LoVo (cell line): ENCODE measurements at places on chromosomes 4 and X.

- DNase-seq, result no peak
Observed at GRCh38 chrX:38898261-38898660, 97.0 kb downstream of the MID1IP1 start.

GRCh38 chrX:130874751-130875150 is 28.3 kb downstream of the ENOX2 start:
- DNase-seq, result no peak

DNA sequence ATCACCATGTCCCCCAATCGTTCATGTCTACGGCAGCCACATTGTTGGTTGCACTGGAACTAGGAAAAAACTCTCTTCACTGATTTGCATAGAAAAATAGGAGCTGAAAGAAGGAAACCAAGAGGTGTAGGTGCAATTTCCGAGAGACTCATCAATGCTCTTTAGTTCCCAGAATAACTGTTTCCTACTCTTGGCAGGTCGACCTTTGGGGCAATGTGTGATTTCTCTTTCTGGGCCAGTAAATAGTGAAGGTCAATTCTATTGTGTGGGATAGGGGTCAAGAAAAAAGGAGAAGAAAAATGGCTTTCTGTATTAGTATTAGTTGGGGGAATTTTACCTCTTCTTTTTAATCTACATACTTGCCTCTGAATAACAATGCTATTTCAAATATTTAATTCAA is 55.9 kb upstream of the PDE5A start:
- no peak for DNase-seq

DNA sequence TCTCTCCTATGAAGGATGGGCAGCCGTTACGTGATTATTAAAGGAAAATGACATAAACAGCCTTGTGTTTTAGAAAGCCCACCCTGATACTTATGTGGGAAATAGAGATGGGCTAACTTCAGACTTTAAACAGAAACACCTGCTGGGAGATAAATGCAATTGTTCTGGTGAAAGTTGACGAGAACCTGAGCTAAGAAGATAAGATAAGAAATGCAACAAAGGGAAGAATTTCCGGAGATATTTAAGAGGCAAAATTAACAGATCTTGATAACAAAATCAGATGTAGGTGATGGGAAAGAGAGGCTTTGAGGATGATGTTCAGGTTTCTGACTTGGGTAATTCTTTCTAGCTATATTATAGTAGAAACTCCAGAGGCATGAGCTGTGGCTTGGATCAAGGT is 102.7 kb upstream of the SLC7A11 start:
- no peak for DNase-seq

DNA sequence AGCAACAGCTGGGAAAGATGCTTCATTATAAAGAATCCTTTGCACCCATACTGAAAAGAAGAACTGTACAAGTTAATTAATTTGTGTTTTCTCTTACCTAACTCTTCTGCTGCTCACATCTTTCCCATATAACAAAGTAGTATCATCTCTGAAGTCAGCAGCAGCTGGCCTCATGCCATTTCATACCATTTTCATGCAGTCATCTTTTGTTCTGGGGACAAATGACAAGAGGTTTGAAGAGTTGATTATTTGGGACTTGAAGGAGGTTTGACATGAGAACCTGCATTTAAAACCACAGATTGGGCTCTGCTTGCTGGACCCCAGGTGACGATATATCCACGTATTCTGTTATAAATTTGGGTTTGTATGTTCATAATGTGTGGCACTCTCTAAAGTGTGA is 430.3 kb downstream of the SPRY1 start:
- DNase-seq, result no peak

GRCh38 chr4:1760521-1761071 is 32.5 kb upstream of the FGFR3 start:
- DNase-seq, result no peak

- DNase-seq, result no peak
Observed at GRCh38 chr4:2290974-2291704, 29.2 kb upstream of the MXD4 start.

GRCh38 chr4:121072224-121073003 is at the start of gene NDNF:
NDNF (minus strand) TSS chr4:121072535; CDS start chr4:121045837, 26,698 bp downstream.
- DNase-seq, result peak; percentile 13

DNA sequence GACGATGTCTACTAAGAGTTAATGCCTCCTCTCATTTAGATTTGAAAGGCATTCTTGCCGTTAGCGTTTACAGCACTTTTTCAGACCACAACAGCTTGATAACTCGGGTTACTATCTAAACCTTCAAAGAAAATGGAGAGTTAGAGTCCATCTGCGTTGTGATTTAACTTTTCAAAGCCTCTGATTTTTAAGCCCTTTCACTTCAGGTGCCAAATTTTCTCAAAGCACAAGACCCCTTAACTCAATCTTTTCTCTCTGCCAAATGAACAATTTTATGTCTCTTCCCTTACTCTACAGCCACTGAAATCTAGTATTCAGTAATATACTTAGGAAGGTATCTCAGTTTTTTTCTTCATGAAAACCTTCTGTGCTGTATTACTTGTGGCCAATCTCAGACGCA is 310.5 kb downstream of the TENM3 start:
- no peak for DNase-seq

GRCh38 chr4:2825740-2826139 is 17.9 kb upstream of the ADD1 start:
- DNase-seq, result no peak

DNA sequence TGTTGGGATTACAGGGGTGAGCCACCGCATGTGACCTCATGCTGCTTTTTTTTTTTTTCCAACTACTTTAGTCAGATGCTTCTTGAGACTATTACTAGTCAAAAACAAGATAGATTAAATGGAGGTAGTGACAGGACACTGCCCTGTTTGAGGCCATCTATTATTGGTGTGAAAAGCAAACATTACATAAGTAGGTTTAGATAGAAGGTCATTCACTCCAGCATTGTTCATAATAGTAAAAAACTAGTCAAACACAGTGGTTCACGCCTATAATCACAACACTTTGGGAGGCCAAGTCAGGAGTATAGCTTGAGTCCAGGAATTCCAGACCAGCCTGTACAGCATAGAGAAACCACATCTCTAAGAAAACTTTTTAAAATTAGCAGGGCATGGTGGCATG is 16.3 kb downstream of the XIAP start:
- no peak for DNase-seq

- no peak for DNase-seq
Observed at GRCh38 chrX:153446950-153447580, 1.2 kb upstream of the TREX2 start.

GRCh38 chr4:83625821-83626220 is 89.9 kb downstream of the GPAT3 start:
- no peak for DNase-seq

DNA sequence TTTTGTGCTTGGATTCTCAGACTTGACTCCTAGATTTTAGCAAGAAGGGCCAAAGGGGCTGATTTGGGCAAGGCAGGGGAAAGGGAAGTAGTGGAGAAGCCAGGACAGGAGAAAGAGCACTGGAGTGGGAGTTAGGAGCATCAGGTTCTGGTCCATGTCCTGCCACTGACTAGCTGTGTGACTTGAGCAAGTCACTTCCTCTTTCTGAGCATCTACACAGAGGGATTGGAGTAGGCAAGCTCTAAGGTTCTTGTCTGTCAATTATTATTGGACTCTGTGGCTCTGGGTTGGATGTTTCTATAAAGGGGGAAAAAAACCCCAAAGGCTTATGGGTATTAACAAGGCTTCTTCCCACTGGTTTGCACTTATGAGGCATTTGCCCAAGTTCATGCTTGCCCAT is 24.4 kb downstream of the PLAC1 start:
- no peak for DNase-seq

DNA sequence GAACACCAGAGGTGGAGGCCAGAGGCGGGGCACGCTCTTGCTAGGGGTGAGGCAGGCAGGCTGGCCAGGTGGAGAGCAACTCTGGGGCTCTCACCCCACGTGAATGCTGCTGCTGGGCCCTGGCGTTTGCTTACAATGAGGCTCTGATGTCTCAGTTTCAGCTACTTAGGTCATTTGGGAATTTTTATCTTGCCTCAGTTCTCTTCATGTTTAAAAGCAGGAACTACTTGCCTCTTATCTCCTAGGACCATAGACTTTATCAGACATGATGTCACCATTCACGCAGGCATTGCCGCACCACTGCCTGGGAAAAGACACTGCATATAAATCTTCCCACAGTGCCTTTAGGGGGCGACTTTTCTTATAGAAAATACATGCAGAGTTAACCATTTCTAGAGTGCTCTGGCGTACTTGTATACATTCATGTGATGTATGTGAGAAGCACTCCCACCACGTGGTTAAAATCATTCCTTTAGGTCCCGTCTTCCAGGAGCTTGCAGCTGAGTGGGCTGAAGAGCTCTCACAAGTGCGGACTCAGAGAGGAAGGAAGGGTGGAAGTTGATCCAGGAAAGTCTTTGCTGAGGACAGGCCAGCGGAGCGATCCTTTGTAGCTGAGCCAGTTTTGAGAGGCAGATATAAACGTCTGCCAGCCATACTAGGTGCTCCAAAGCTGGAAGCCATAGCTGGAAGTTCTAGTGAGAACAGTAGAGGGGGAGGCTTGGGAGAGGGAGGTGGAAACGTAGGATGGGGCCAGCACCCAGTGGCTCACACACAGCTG is 84.3 kb upstream of the CLDN34 start:
- no peak for DNase-seq

DNA sequence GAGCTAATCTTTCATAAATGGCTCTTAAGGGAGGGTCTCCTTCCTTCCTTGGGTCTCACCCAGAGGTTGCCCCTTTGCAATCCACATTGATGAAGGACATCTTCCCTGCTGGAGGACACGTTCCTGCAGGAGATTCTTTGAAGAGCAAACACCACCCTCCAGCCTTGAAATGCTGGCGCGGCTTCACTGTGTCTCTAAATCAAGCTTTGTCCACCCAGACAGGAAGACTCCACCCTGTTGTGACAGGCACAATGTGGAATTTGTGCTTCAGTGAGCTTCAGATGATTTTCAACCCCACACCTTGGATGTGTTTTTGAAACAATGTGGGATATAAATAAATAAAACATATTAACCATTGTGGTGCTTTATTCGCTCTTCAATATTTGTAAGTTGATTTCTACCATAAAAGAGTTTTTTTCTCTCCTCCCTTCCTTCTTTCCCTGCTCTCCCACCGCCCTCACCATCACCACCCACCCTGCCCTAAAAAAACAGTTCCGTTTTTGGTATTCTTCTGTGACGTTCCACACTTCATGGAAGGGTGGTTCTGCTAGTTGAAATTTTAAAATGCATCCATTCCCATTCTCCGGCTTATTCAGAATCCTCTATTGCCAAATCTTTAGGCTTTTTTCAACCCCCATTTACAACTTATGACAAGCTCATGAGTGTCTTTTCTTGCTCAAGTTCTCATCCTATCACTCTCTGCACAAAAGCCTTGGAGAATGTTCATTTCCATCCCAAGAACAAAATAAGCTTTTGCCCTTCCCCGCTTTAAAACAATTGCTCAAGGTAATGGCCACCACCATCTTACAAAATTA is 264.3 kb downstream of the RAPGEF2 start:
- peak; percentile 27 for DNase-seq

DNA sequence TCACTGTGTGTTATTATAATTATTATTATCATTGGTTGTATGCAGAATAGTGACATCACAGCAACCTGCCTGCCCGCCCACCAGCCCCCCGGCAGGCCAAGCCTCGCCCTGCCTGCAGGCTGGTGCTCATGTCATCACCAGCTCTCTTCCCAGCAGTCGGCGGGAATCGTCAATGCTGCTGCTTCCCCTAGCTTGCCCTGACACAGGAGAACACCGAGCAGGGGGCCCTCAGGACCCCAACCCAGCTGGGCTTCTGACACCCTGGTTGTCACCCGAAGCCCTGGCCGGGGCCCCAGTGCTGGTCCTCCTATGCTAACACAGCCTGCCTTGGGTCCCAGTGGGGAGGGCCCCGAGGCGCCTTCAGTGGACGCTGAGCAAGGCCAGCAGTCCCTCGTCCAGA is 100.6 kb downstream of the PPP2R2C start:
- no peak for DNase-seq

- no peak for DNase-seq
Observed at GRCh38 chr4:10259976-10260375, 143.4 kb upstream of the WDR1 start.

- DNase-seq, result no peak
Observed at GRCh38 chr4:25921922-25922321, 7.9 kb downstream of the SMIM20 start.

DNA sequence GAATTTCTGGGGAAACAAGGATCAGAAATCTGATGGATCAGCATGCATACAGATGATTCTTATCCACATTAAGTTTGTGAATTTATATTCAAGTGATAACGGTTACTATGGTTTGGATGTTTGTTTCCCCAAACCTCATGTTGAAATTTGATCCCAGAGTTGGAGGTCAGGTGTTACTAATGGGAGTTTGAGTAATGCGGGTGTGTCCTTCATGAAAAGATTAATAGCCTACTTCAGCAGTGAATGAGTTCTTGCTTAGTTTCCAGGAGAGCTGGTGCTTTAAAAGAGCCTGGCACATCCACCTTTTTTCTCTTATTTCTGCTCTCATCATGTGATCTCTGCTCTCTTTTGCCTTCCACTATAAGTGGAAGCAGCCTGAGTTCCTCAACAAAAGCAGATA is 712.4 kb downstream of the IL1RAPL1 start:
- DNase-seq, result peak; percentile 0

DNA sequence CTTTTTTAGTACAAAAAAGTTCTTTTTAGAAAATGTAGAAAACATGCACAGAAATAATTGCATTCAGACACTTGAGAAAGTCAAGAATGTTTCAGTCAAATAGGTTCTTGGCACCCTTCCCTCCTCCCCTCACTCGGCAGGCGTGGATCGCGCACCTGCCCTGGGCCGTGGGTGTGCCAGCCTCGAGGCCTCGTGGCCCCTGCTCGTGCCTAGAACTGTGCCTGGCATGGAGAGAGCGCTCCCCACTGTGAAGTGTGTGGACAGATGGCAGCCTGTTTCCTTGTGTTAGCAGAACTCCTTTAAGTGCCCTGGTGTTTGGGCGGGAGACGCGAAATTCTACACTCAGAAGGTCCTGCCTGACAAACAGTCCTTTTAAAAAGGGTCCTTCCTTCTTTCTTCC is 14.7 kb downstream of the RGS12 start:
- no peak for DNase-seq

GRCh38 chrX:15723887-15724517 is 14.1 kb upstream of the CA5B start:
- no peak for DNase-seq

DNA sequence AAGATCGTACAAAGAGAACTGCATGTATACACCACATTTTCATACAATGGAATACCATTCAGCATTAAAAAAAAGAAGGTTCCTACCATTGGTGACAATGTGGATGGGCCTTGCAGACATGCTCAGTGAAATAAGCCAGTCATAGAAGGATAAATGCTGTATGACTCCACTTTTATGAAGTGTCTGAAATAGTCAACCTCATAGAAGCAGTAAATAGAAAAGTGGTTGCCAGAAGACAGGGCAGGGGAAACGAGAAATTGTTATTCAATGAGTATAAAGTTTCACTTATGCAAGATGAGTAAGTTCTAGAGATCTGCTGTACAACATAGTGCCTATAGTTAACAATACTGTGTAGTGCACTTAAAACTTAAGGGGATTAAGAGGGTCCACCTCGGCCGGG is 257.5 kb upstream of the FTHL17 start:
- DNase-seq, result no peak

DNA sequence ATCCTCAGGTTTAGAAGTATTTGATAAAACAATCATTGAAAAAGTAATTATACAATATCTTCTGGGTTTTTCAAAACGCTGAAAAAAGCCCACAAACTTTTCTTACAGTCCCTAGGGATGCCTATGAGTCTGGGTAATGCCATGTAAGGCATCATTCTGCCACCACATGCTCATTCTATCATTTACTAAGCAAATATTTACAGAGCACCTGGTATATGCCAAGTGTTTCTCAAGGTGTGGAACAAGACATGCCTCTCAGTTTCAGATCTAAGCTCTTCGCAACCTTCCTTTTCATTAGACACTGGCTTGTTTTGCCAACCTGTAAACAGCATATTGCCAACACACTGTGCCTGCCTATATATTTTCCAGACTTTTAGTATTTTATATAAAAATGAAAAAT is 17.7 kb downstream of the MID1 start:
- DNase-seq, result no peak
